ENCODE measurements at places on chromosomes 16 and 17.

- DNase-seq: no peak
Measured at GRCh38 chr16:88377961-88378360, 4.8 kb upstream of the ZNF469 start.

- DNase-seq: no peak
Measured at GRCh38 chr16:476039-476438, 50.6 kb downstream of the RAB11FIP3 start.

GRCh38 chr16:54977211-54977610, 46.5 kb downstream of the IRX5 start:
- DNase-seq: no peak

GRCh38 chr17:82228278-82228841, 482 bp upstream of the SLC16A3 start:
- peak; percentile 69 for DNase-seq

DNA sequence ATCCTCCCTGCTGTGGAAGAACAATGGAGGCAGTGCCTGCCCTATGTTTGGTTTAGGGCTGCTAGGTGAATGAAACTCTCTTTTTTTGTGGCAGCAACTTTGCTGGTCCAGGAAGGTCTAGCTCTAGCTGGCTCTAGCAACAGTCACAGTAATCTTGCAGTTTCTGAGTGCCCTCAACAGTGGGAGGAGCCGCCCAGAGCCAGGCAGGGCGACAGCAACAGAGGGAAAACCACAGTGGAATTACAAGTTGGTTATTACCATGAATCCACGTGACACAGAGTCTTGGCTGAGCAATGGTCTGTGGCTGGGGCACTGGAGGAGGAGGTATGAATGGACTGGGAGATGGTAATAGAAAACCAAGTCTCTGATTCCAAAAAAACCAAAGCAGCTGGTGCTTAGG, 10.3 kb downstream of the HSPB9 start:
- DNase-seq: no peak

DNA sequence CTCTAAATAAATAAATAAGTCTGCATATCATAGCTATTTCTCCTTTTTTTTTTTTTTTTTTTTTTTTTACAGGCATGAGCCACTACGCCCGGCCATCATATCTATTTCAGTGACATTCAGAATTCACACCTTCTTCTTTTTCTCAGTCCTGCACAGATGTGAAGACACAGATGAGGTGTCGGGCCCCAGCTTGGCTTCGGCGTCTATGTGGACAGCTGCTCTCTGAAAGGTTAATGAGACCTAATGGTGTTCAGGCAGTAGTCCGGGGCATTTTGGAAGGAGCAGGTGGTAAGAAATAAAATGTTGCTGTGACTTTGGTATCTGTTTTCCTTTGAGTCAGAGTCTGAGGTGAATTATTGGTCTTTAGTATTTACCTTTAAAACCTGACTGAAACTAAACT, 23.6 kb downstream of the TANGO6 start:
- no peak for DNase-seq

GRCh38 chr17:50361561-50362480, 11.2 kb downstream of the MRPL27 start:
- no peak for DNase-seq

DNA sequence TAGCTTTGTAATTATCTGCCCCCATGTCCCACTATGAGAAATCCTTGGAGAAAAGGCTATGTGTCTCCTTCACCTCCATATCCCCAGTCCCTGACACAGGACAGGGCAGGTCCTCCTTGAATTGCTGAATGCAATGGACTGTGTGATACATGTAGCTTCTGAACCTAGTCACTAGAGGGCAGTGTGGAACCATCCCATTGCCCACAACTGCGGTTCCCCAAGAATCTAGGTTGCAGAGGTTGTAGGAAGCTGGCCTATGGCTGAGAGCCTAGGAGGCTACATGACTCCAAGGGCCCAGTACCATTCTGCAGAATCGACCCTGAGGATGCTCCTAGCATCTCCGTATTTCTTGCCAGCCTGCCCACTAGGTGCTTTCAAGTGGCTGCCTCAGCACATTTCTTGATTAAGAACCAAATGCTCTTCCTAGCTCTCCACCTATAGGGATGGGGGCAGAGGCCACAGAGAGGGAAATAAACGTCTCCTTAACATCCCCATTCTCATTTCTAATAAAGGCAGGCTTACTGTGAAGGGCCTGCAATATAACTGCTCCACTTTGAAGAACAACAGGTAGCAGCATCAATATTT, 394.0 kb downstream of the CA10 start:
- no peak for DNase-seq

GRCh38 chr17:29240477-29240876, 6.2 kb upstream of the CRYBA1 start:
- DNase-seq: no peak

DNA sequence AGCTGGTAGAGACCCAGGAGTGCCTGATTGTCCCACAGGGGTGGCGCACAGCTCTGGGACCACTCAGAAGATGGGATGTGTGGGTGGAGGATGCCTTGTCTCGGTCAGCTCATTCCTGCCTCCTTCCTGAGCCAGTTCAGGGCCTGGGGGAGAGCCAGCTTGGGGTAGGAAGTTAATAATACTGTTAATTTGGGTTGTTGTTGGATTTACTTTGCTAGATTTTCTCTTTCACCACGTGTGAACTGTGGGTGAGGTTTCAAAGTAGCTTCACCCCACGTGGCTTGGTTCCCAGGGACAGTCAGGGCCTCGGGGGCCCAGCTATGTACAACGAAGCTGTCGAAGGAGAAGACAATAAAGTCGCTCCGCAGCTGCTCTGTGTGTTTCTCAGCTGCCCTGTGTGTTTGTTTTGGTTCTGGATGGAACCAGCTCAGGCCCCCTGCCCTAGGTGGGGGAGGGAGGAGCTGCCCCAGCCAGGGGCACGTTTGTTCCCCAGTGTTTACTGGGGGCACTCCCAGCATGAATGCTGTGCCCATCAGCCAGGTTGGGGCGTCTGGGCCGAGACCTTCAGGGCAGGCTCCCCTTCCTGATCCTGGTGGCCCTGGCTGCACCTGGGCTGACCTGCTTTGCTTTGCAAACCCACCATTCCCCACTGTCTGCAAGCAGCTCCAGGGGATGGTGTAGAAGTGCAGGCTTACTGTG, 2.3 kb downstream of the NUDT16L1 start:
- no peak for DNase-seq

DNA sequence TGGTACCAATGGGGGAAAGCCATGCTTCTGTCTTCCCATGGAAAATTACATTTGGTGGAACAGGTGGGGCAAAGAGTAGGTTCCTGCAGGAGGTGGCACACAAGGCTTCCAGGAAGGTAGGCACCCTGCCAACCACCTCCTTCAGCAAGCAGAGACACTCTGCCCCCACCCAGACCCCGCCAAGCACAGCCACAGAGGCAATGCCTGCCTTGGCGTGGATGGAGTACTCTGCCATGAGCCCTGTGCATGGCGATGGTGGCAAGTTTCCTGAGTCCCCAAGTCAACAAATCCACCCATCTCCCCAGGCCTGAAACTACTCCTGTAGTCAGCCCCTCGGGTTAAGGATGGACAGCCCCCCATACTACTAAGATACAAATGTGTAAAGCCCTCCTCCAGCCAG, 119.2 kb upstream of the GNAO1 start:
- no peak for DNase-seq

- DNase-seq: no peak
Measured at GRCh38 chr16:56841233-56841632, 23.8 kb upstream of the SLC12A3 start.

DNA sequence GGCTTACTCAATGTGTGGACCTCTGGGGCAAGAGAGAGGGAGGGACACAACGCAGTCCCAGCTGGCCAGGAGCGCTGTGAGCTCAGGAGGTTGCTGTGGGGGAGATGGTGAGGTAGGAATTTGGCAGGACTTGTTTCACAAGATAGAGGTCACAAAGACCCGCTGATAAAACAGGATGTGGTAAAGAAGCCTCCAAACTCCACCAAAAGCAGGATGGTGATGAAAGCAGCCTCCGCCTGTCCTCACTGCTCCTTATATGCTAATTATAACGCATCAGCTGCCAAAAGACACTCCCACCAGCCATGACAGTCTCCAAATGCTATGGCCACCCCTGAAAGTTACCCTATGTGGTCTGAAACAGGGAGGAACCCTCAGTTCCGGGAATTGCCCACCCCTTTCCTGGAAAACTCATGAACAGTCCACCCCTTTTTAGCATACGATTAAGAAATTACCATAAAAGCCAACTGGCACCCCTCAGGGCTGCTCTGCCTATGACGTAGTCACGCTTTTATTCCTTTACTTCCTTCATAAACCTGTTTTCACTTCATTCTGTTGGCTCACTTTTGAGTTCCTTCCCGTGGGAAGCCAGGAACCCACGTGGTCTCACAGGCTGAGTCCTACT, 5.3 kb upstream of the EIF4A3 start:
- no peak for DNase-seq

GRCh38 chr17:29596811-29597210, 3.9 kb downstream of the ANKRD13B start:
- no peak for DNase-seq

DNA sequence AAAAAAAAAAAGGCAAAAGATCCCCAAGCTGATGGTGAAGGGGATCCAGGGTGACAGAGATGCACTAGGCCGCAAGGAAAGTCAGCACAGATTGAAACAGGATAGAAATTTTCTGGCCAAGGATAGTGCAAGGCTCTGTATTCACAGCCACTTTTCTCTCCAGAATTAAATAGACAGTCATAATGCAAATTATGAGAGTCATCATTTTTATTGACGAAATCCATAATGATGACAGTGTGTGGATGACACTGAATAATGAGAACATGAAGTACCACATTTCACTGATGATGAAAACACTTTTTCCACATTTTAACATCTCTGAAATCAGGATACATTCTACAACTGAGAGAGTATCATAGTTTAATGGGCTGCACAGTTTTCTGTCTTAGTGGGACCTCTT, 72.5 kb downstream of the CDYL2 start:
- no peak for DNase-seq

GRCh38 chr16:13307851-13308250, 406.5 kb downstream of the SHISA9 start:
- no peak for DNase-seq

GRCh38 chr16:88983165-88983564, 6.2 kb upstream of the CBFA2T3 start:
- DNase-seq: peak; percentile 54

DNA sequence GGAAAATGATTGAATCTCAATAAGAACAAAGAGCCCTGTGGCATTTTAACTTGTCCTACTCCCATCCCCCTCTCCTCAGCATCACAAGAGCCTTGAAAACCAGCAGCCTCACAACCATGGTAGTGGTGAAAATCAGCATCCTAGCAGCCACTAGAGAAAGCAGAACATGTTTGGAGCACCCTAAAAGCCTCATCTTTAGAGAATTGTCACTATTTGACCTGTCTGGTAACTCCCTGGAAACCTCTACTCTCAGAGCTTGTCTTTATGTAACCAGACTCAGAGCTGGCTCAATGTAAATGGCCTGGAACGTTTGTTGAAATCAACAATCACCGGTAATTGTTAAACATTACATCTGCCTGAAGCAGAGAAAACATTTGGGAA, 70.8 kb downstream of the MMD start:
- no peak for DNase-seq

DNA sequence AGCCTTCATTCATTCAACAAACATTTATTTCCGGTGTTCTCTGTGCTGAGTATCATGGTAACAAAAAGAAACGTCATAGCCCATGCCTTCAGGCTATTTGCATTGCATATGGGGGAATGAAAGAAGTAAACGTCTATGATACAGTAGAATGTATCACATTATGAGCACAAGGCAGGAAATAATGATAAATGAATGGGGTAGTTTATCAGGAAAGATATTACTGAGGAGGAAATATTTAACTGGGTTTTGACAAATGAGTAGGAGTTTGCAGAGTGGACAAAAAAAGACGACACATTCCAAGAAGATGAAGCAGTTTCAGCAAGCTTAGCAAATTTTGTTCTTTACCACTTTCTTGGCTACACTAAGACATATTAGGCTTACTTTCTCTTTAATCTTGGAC, 1.3 kb upstream of the KRTAP4-7 start:
- DNase-seq: no peak

- DNase-seq: no peak
Measured at GRCh38 chr17:55347341-55347740, 74.3 kb downstream of the MMD start.

- DNase-seq: no peak
Measured at GRCh38 chr16:11791144-11791828, 5.8 kb downstream of the ZC3H7A start.

GRCh38 chr17:22304667-22305303, 612.5 kb downstream of the KCNJ18 start:
- no peak for DNase-seq

- DNase-seq: peak; percentile 38
Measured at GRCh38 chr16:46743232-46743719, 4.9 kb downstream of the MYLK3 start.

DNA sequence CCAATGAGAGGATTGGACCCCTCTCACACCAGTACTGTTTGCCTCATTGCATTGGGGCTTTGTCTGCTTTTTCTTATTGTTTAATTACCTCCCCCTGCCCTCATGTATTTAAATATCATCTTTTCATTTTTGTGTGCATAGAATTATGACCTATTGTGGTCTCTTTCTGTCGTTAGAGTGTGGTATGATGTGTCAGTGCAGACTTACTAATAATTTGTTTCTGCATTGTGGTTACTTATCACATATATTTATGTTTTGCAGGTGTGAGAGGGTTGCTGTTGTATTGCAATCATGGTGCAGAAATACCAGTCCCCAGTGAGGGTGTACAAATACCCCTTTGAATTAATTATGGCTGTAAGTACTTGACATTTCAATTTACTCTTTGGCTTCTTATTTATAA, 2.5 kb downstream of the SEC14L1 start:
- DNase-seq: no peak

GRCh38 chr16:15404792-15405191, 9.2 kb downstream of the MPV17L start:
- no peak for DNase-seq

DNA sequence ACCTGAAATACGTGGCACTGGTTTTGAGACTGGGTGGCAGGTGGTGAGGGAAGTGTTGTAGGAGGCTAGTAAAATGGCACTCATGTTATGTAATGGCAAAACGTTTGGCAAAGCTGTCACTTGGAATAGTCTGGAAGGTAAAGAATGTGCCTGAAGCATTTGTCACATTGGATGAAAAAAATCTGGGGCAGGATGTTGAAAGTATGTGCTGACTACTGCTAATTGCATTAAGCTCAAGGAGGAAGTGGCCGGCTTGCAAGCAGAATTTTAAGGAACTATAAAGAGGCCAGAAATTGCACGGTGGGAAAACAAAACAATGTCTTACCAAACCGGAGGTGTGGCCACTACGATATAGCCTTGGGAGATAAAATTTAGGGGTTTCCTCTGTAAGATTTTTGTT, 26.6 kb upstream of the NLRP1 start:
- no peak for DNase-seq

GRCh38 chr16:74951206-74951605, 33.7 kb downstream of the WDR59 start:
- no peak for DNase-seq

GRCh38 chr17:64162554-64162953, 32.6 kb upstream of the ERN1 start:
- DNase-seq: no peak

- DNase-seq: no peak
Measured at GRCh38 chr17:7577327-7578199, 1.9 kb upstream of the CD68 start.

Measured in activated B cell treated with CpG ODN at 0.5 μM for 24 hours (primary cell).